ENCODE measurements at places on chromosomes 1 and 21. TPM values are rescaled to one million over a fixed set of nuclear protein-coding genes. Genes with fewer than 3 reads are reported as not detected.

Gene CD164L2
- total RNA-seq, result not detected

Gene CDA
- total RNA-seq, result 0.90 TPM

Gene HOOK1
- total RNA-seq, result not detected

Gene NR1I3
- total RNA-seq, result not detected

Gene CACNA1S
- total RNA-seq, result not detected

Gene PLPPR4
- total RNA-seq, result 6.4 TPM

Gene KDF1
- total RNA-seq, result not detected

All from IMR-90 (cell line).